ENCODE measurements at places on chromosomes 16 and 17.
A peak's percentile ranks its signal among the peaks of the same experiment; 100 is the strongest.

GRCh38 chr16:81601601-81602255 is 157.1 kb downstream of the CMIP start:
- no peak for DNase-seq

- DNase-seq = no peak
These were observed 112.1 kb downstream of the ADAMTS18 start for GRCh38 chr16:77322757-77323156.

DNA sequence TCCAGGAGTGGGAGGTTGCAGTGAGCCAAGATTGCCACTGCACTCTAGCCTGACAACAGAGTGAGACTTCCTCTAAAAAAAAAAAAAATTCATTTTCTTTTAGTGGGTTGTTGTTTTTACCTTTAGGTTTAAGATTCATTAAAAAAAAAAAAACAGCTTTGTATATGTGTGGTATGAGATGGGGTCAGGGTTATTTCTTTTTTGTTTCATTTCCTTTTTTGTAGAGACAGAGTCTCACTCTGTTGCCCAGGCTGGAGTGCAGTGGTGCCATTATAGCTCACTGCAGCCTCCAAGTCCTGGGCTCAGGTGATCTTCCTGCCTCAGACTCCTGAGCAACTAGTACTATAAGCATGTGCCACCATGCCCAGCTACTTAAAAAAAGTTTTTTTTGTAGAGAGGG is 47.0 kb downstream of the BCAS3 start:
- no peak for DNase-seq

DNA sequence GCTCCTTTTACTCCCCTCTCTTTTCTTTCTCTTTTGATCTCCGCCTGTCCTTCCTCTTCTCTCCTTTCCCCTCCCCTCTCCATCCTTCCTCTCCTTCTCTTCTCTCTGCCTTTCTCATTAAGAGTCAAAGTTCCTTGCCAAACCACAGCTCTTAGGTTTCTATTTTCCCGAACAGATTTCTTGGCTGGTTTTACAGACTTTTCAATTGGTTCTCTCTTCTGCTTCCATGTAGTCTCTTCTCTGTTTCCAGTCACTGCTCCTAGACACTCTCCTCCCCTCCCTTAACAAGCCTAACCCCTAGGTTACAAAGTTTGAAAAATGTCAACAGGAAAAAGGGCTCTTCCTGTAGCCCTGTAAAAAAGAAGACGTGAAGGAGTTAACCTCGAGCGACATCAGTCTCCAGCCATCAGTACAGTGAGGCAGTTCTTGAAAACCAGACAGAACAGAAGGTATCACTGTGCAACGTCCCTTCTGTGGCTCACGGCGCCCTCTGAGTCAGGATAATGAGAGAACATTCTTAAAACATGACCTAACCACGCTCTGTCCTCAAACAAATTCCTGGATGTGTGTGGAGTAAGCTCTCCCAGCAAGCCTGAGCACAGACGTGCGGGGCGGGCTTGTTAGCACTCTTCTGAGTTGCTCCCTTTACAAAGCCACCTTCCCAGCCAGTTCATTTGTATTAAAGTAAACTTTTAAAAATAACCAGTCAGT is 11.6 kb upstream of the MARCHF10 start:
- peak; percentile 18 for DNase-seq

- DNase-seq = no peak
These were observed 21.0 kb downstream of the FBXO39 start for GRCh38 chr17:6796887-6797490.

DNA sequence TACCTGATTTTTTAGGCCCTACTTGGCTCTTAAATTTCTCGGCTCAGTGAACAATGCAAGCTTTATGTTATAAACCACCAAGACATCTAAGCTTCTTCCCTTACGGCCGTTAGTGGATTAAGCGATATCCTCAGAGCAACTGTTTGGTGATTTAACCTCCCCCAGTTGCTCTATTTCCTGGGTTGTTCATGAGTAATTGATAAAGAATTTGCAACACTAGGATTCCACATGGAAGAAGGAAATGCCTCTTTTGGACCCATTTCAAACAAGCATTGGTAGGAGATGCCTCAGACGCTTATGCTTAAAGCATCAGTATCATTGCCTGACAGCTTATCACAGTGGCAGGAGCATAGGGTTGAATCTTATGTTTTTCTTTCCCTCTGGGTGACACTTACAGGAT is 65.3 kb downstream of the RBFOX1 start:
- DNase-seq = no peak

DNA sequence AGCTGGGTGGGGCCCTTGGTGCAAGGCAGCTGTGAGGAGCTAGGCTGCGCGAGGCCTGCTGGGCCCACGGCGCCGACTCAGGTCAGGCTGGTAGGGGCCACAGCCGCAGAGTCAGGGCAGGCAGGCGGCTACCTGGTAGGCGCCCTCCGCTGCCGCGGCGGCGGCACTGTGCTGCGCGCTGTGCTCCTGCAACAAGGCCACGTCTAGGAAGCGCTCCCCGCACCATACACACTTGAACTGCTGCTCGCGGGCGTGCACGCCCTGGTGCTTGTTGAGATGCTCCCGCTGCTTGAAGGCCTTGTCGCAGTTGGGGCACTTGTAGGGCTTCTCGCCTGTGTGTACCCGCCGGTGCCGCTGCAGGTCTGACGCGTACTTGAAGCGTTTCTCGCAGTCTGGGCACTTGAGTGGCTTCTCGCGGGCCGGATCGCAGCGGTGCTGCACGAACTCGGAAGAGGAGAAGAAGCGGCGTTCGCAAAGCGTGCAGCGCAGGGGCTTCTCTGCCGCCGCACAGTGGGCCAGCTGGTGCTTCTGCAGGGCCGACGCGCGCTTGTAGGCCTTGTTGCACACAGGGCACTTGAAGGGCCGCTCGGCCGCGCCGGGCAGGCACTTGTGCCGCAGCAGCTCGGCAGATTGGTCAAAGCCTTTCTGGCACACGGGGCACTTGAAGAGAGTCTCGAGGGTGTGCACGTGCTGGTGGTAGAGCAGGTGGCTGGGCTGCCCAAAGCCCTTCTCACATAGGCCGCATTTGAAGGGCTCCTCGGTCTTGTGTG is 3.9 kb downstream of the ZNF319 start:
- no peak for DNase-seq

DNA sequence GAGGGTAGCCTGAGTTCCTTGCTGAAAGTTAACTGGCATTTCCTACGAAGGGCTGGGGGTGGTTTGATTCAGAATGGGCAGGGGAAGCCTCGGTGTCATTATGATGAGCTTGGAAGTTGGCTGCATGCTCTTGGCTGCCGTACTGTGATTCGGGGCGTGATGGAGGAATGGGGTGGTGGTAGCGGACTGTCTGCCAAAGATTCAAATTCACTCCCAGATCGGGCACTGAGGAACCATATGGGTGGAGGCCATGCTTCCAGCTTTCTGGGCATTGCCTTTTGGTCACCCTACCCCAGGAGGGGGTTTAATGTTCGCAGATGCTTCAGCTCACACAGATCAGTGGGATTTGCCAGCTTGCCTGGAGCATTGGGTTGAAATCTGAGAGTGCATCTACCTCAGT is 492.8 kb upstream of the EEF2KMT start:
- no peak for DNase-seq

DNA sequence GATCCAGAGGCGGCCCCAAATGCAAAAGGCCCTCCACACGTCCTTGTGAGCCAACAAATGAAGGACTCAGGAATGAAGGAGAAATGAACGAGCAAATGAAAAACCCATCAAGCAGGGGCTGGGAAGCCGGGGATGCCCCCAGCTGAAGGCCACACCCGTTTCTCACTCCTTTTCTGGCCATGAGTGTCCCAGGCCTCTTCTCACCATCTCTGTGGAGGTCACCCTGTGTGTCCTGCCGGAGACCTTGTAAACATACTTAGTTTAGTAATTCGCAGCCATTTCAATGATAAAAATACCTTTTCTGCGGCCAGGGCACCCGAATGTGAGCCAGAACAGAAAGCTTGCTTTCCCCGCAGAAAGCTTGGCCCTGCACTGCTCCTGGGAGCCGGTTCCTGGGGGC is 21.1 kb upstream of the AATK start:
- DNase-seq = no peak

All from progenitor cell of endocrine pancreas (in vitro differentiated cells).